ENCODE measurements at places on chromosomes 5 and 9. TPM values are rescaled to one million over a fixed set of nuclear protein-coding genes. Genes with fewer than 3 reads are reported as not detected.

TAS2R1 gene
- total RNA-seq = 0.32 TPM

PRR7 gene
- 4.7 TPM for total RNA-seq

PFN3 gene
- total RNA-seq = not detected

SLC1A3 gene
- 1.3 TPM for total RNA-seq

C9orf50 gene
- total RNA-seq = not detected

HAVCR1 gene
- total RNA-seq = not detected

CDC25C gene
- total RNA-seq = 6.9 TPM

LMAN2 gene
- 355 TPM for total RNA-seq

GPR151 gene
- not detected for total RNA-seq
